ENCODE measurements at places on chromosomes 2 and 18.
A peak's percentile ranks its signal among the peaks of the same experiment; 100 is the strongest.

GRCh38 chr2:6866275-6866671, 566 bp upstream of the CMPK2 start:
- peak; percentile 56 for DNase-seq

- no peak for DNase-seq
These were observed 25.5 kb downstream of the ACVR1C start for GRCh38 chr2:157603198-157603597.

- DNase-seq: no peak
These were observed 56.1 kb downstream of the CNTNAP5 start for GRCh38 chr2:124081154-124081716.

GRCh38 chr2:234491281-234491680, 5.6 kb downstream of the ARL4C start:
- DNase-seq: peak; percentile 78

DNA sequence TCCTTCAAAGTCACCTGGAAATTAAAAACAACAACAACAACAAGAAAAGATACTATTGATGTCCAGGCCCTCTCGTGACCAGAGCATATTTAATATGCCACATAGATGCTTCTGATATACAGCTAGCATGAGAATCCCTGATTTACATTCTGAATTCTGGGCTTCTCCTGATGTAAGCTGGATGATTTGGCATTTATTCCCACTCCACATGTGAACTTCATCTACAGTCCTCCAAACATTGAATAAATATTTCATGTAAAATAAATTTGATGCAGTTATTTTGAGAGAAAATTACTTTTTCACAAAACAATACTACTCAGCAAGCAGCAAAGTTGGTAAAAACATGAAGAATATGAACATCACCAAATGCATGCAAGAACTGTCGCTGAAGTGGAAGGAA, 453.2 kb upstream of the SETBP1 start:
- no peak for DNase-seq

DNA sequence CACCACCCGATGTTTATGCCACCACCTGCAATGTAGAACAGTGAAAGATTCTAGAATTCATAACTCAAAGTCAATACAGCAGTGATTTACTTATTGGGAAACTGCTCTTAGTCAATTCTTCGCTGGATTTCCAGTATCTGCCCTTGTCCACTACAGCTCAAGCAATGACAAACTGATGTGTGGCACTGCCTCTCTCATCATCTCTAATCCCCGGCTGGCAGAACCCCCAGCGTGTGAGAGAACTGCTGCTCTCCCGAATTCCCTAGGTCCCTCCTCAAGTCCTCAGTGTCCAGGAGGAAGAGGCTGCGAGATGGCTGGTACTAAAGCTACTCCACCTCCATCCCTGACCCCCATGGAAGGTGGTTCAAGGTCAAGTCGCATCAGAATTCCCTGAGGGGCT, 1.6 kb downstream of the TXNL4A start:
- DNase-seq: no peak

DNA sequence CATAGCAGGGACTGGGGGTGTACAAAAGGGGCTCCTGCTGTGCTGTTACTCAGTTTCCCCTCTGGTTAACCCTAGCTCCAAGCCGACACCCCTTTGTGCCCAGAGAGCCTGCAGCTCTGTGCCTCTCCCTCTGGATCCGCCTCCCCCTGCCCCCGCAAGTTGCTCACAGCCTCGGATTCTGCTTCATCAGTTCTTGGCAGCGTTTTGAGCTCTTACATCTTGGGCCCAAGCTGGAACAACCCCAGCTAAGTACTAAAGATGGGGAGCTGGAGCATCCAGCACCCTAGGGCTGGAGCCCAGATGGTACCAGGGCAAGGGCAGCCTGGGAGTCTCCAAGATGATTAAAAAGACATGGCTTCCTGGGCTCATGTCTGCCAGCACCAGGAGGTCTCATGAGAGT, 40.7 kb downstream of the POMC start:
- DNase-seq: no peak

GRCh38 chr2:33058716-33059470, 112.1 kb downstream of the LTBP1 start:
- DNase-seq: no peak

DNA sequence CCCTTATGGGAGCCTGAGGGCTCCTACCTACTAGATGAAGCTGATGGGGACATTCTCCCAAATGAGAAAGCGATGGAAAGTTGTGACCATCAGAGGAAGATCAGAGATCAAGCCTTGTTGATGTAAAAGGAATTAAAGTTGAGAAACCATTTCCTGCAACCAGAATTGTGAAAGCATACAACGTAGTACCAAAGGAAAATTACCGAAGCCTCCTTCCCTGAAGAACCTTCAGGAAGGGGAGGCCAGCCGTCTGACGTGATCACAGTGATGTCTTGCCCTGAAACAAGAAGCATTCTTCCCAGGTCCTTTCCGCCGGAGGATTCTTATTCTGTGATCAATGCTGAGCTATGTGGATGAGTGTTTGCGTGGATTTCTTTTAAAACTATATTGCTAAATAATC, 211.6 kb upstream of the TNP1 start:
- no peak for DNase-seq

- no peak for DNase-seq
These were observed 84.5 kb upstream of the LCLAT1 start for GRCh38 chr2:30362468-30363081.

- no peak for DNase-seq
These were observed 86.6 kb downstream of the DTNB start for GRCh38 chr2:25586726-25587144.

DNA sequence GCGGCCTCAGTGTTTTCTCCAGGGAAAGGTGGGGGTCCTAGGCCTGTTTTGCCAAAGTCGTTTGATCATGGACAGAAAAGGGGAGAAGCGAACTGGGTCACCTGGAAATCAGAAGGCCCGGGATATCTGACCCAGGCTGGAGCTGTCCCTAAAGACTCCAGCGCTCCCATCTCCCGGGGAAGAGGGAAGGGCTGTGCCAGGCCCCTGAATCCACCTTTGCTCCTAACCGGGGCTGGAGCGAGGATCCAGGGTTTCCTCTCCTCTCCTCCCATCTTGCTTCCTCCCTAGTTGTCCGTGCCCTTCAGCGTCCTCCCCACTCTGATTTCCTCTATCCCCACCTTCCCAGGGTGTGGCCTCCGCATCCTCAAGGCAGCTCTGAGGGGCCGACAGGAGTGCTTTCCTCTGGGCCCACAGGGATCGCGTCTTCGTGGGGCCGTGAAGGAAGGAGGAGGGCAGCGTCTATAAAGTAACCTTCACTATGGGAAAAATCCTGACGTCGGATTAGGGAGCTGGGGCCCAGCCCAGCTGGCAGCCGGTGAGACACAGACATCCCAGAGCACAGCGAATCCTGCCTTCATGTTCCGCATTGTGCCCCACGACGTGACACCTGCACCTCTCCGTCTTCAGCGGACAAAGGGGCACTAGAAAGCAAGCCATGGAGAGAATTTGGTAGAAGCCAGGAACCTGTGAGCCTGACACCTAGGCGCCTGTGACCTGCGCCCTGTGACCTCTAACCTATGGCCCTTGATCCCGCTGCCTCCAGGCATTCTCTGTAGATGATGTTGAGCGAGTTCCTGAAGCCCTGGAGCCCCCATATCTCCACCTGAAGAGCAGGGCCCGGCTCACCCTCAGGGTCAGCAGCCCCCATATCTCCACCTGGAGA, 212.7 kb upstream of the SALL3 start:
- no peak for DNase-seq

GRCh38 chr18:75418293-75419005, 9.1 kb downstream of the SMIM21 start:
- DNase-seq: no peak

GRCh38 chr2:157221394-157221988, 36.0 kb upstream of the GALNT5 start:
- DNase-seq: no peak

DNA sequence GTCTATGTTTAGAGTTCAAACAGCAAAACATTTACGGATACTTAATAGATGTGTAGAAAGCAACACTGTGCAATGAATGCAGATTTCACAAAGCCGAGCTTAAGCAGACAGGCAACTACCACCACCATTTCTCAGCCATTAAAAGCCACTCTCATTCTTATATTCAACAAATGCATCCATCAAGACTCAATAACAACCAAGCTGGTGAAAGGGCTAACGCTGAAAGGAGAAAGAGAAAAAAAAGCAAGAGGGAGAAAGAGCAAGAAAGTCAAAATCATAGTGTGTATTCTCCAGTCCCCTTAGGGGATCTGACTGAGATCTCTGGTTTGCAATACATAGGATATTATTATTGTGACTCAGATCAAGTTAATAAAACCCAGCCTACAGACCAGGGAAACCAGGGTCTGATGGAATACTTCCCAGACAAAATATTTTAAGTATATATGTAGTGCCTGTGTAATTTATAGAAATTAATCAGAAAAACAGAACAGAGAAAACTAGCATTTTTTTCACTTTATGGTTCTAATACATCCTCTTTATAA, 14.1 kb downstream of the SATB2 start:
- no peak for DNase-seq

DNA sequence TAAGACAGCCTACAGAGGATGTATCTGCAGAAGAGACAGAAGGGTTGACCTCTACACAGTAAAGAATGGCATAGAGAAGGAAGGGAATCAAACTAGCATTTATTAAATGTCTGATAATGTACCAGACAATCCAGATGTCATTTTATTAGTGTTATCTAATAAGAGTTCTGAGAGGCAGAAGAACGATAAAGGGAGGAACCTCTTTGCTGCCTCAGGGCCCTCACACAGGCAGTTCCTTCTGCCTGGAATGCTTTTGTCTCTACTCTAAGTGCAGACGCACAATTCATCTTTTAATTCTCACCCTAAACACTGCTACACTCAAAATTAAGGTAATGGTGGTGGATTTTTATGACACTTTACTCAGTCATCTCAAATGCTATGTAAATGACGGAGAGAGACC, 64.5 kb downstream of the LRPPRC start:
- no peak for DNase-seq

- no peak for DNase-seq
These were observed 117.6 kb upstream of the KLF7 start for GRCh38 chr2:207283356-207283755.

GRCh38 chr2:179250848-179251504, 13.7 kb downstream of the SESTD1 start:
- no peak for DNase-seq

DNA sequence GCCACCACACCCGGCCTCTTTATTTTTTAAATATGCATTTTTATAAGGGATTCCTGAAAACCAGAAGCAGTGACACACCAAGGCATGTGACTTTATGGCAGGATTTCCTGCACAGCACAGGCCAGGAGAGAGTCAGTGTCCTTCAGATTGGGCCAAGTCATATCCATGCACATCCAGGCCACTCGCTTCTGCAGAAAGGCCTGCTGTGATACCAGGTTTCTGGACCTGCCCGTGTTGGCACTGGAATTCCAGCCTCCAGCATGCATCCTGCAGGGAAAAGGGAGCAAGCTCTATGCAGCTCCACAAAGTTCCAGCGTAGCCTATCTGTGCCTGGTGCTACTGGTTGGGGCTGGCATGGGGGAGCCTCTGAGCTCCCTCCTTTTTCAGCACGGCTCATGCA, 36.8 kb downstream of the MEX3C start:
- DNase-seq: no peak

GRCh38 chr18:13453714-13454113, 235.2 kb downstream of the LDLRAD4 start:
- no peak for DNase-seq

DNA sequence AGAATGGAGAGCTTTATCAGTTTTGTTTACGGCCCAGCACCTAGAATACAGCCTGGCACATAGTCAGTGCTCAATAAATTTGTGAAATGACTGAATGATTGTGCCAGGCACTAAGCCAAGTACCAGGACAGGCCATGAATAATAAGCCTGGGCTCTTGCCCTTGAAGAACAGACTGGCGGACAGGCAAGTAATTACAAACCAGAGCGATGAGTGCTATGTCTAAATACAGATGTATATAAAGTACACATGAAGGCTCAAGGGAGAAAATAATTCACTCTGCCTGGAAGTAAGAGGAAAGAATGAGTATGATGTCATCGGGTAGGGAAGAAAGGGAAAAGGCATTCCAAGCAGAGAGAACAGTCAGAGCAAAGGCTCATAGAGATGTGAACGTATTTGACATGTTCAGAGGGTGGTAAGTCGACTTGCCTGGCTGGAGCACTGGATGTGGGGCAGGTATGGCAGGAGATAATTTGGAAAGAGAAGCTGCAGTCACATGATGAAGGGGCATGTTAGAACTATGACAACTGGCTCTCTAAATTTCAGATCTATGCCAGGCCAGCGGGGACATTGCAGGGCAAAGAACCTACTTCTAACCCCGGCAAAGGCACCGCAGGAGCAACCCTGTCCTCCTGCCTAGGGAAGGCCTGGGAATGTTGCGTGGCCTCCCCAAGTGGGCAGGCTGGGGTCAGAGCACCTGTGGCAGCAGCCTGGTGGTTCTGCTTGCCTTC, 119.1 kb upstream of the STPG4 start:
- no peak for DNase-seq

GRCh38 chr2:25055376-25055920, 13.6 kb downstream of the EFR3B start:
- DNase-seq: no peak

DNA sequence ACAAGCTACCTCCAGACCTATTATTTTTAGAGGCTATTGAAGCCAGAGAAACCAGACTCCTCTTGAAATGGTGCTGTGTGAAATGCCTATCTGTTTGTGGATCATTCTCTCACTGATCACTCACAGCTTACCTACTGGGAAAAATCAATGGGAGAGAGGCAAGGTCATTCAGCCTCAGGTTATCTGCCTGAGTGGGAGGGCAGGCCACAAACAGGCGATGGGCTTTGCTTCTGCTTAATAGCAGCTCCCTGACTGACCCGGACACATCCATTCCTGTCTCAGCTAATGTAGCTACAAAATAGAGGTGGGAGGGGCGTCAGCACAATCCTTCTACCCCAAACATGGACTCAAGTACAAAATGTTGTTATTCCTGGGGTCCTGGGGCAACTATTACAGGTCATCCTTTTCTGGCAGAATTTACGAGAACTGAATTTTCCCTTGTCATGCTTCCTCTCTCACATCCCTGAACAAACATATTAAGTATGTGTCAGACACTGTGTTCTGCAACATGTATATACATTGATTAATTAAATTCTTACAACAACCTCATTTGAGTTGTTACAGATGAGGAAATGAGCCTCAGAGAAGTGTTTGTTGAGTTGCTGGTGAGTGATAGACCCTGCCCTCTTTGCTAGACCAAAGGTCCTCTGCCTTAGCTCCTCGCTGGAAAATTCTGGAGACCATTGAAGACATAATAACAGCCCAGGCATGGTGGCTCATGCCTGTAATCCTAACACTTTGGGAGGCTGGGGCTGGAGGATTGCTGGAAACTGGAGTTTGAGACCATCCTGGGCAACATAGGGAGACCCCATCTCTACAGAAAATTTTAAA, 60.5 kb downstream of the CDK15 start:
- DNase-seq: no peak

- DNase-seq: no peak
These were observed 5.8 kb upstream of the ARID5A start for GRCh38 chr2:96530474-96531357.
